HFFc6 (cell line): ENCODE measurements at places on chromosomes 5 and 9. TPM values are rescaled to one million over a fixed set of nuclear protein-coding genes. Genes with fewer than 3 reads are reported as not detected.

DNA sequence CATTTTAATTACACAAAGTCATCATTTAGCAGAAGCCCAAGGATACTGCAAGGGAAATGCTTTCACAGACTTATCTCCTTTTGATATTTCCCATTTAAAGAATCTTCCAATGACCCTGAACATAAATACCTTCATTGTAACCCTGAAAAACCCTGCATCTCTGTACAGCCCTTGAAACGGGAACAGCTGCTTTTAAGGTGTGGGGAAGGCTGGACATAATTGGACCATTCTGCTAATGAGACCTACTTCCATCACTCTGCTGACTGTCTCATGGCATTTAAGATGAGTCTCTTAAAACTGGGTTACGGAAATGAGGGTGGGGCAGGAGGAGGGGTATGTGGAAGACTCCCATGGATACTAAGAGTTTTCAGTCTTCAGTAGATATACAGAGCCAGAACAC lies 485.8 kb downstream of the BRINP1 start:
- no peak for DNase-seq

GRCh38 chr5:134142806-134143205 lies 28.3 kb downstream of the TCF7 start:
- no peak for DNase-seq

PCA3 gene
- not detected in 3 replicates for total RNA-seq

RALGDS gene
- total RNA-seq: 14.3 to 19.9 TPM (median 17.1 TPM) in 3 replicates

GALNT12 gene
- 0.15 TPM in 1 of 3 replicates, not detected in the others for total RNA-seq

DNA sequence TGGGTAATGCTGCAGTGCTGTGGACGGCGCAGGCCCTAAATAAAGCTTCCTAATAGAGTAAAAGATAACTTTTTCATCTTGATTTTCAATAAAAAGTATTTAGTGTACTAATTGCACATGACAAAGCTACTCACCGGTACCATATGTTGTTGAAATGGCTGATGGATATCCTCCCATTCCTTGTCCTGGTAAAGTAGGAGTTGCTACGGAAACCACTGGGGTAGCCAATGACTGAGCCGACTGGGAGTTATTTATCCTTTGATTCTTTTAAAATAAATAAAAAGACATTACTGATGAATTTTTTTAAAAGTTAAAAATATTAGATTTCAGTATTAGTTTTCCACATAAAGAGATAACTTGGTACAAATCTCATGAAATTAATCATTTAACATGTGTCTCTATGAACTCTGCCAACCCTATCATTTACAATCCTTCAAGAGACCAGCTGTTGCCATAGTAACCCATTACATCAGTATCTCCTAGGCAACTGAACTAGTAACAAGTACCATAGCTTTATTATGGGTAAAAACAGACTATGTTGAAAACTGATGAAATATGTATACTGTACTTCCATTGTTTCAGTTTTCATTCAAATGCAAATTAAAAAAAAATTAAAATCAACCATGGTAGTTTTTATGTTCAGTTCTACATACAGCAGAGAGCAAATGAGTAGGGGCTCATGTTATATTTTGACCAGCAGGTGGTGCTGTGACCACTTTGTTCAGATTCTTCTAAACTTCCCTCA lies 153.7 kb downstream of the MEF2C start:
- DNase-seq: peak; percentile 67

DNA sequence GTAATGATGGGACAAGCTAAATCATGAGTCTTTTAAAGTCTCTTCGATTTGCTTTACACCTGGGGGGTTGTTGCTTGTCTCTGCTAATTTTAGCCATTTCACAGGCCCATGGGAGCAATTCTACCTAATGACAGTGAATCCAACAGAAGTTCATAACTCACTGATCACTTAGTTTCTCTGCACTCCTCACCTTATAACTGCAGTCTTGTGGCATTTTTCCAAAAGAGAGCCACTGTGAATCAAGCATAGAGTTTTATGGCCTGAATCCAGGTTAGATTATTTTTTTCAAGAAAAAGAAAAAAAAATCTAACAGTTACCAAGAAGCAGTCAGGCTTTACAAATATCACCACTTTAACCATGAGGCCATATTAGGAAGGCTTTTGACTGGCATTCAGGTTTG lies 1.5 kb upstream of the IL7R start:
- DNase-seq: no peak

DNA sequence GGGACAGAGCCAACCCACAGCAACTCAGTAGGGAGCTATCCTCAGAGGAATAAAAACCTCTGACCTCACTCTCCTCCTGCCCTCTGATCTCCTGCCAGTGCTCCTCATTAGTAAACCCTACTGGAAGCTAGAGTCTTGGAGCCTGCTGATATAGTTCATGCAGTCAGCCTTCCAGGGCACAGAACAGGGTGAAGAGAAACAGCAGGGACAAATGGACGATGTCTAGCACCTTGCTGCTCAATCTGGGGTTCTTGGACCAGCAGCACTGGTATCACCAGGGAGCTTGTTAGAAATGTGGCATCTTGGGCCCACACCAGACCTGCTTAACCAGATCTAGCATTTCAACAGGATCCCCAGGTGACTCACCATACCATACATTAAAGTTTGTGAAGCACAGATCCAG lies 5.5 kb upstream of the GALNT12 start:
- DNase-seq: no peak

- DNase-seq: no peak
Observed at GRCh38 chr9:125988479-125989050, 241.4 kb downstream of the PBX3 start.
